ENCODE measurements at places on chromosomes 1 and 21. TPM values are rescaled to one million over a fixed set of nuclear protein-coding genes. Genes with fewer than 3 reads are reported as not detected.

Gene SETD4
- total RNA-seq, result 18.1 TPM

DNA sequence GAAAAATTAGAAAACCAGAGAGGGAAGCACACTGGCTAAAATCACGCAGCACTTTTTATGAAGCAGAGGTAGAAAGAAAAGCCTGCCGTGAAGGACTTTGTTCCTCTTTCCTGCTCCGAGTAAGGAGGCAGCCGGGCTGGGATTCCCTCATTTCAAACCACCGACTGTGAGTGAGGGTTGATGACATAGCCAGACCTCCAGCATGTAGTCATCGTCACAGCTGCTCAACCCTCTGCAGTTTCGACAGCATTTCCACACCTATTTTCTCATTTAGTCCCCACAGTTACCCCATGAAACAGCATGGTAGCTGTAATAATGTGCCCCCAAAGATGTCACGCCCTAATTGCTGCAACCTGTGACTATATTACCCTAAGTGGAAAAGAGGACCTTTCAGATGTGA is 35.3 kb downstream of the FCRL5 start:
- no peaks in the 10 kb centered on the region for H3K36me3 ChIP-seq
- no peaks in the 10 kb centered on the region for H3K27me3 ChIP-seq
- no peaks in the 10 kb centered on the region for H3K4me1 ChIP-seq
- H3K4me3 ChIP-seq, result no peak overlapping the region

GRCh38 chr1:234478481-234479309 is at the start of gene TARBP1:
TSS of gene TARBP1 (minus strand) at chr1:234479179. CDS start at chr1:234479103, 76 bp downstream.
- DNase-seq, result peak; percentile 50
- H3K4me3 ChIP-seq, result peak within 1 kb of the TSS; percentile 63
- H3K36me3 ChIP-seq, result no peaks in the 10 kb centered on the region
- H3K4me1 ChIP-seq, result peaks cover 2% of the 10 kb centered on the region
- H3K27ac ChIP-seq, result peak within 1 kb of the TSS; percentile 77

Gene RGL1
- 21.7 TPM for total RNA-seq

GRCh38 chr21:36208326-36209013 is 51.8 kb downstream of the DOP1B start:
- H3K27me3 ChIP-seq, result no peaks in the 10 kb centered on the region
- no peak overlapping the region for H3K4me3 ChIP-seq
- no peaks in the 10 kb centered on the region for H3K36me3 ChIP-seq
- no peaks in the 10 kb centered on the region for H3K4me1 ChIP-seq

DNA sequence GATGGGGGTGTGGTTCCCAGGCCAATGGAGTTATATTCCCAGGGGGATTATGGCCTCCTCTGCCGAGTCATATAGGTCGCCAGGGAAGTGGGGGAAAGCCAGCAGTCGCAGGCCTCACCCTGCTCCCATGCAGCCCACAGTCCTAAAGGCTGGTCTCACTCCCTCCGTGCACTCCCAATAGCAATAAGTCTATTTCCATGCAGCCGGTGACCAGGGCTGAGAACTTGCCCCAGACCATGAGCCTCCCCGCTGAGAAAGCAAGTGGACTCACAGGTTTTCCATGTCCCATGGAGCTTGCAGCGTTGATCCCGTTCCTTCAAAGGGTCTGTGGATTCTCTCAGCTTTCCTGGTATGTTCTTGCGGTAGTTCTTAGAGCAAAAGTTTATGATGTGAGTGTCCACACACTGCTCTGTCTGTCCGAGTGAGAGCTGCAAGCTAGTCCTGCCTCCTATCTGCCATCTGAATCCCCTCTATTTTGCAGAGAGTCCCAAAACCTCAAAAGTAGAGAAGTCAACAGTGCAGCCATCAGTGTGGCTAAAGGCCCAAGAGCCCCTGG is 81.7 kb upstream of the TMPRSS2 start:
- no peak overlapping the region for H3K4me3 ChIP-seq
- no peak for DNase-seq
- H3K4me1 ChIP-seq, result no peaks in the 10 kb centered on the region
- no peaks in the 10 kb centered on the region for H3K27me3 ChIP-seq
- no peak overlapping the region for H3K27ac ChIP-seq

Gene SPRR1B
- not detected for total RNA-seq

Gene PRAMEF9
- total RNA-seq, result not detected

DNA sequence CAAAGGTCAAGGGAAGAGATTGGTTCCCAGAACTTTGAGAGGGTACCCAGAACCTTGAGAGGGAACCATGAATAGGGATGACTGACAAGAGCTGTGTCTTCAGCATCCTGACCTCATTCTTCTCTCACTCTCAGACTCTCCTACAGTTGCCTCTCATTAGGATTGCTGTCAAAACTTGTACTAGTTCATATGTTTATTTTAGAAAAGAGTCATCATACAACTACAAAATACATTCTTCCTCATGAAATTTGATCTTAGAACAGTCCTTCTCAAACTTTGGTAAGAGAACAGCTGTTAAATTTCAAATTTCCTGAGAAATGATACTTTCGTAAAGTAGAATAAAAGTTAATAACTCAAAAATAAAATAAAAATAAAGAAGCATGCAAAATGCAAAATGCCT is 161.4 kb upstream of the ZRANB2 start:
- DNase-seq, result no peak
- no peaks in the 10 kb centered on the region for H3K36me3 ChIP-seq
- no peak overlapping the region for H3K4me3 ChIP-seq
- H3K4me1 ChIP-seq, result no peaks in the 10 kb centered on the region
- no peaks in the 10 kb centered on the region for H3K27me3 ChIP-seq

Gene CRTC2
- total RNA-seq, result 40.5 TPM

- H3K4me1 ChIP-seq, result no peaks in the 10 kb centered on the region
- no peak for DNase-seq
- H3K27ac ChIP-seq, result no peak overlapping the region
These were observed 52.4 kb upstream of the ACADM start for GRCh38 chr1:75672108-75672507.

Gene IL23R
- total RNA-seq, result not detected

DNA sequence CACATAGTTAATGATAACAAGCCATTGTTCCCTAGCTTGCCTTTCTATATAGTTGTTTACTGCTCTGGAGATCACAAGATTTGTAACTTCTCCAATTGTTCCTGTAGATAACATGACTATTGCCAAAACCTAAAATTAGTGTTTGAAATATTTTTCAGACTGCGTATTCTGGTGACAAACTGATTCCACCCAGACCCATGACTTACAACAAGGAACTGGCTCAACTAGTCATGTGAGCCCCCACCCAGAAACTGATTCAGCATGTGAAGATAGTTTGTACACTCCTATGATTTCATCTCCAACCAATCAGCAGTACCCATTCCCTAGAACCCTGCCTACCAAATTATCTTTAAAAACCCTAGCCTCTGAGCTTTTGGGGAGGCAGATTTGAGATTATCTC is 131.4 kb upstream of the BCL9 start:
- no peaks in the 10 kb centered on the region for H3K27me3 ChIP-seq
- no peak for DNase-seq

Gene NPPB
- total RNA-seq, result not detected

- H3K27ac ChIP-seq, result no peak overlapping the region
- H3K4me3 ChIP-seq, result no peak overlapping the region
- no peaks in the 10 kb centered on the region for H3K27me3 ChIP-seq
- no peaks in the 10 kb centered on the region for H3K36me3 ChIP-seq
- no peak for DNase-seq
These were observed 46.2 kb downstream of the DISP1 start for GRCh38 chr1:222861062-222861461.

GRCh38 chr1:39525366-39526165 is 34.1 kb downstream of the BMP8A start:
- DNase-seq, result no peak
- H3K27me3 ChIP-seq, result no peaks in the 10 kb centered on the region
- H3K4me3 ChIP-seq, result no peak overlapping the region
- H3K4me1 ChIP-seq, result no peaks in the 10 kb centered on the region

- no peaks in the 10 kb centered on the region for H3K36me3 ChIP-seq
- H3K27ac ChIP-seq, result no peak overlapping the region
- no peaks in the 10 kb centered on the region for H3K4me1 ChIP-seq
These were observed 1.0 kb downstream of the CCDC181 start for GRCh38 chr1:169426174-169426705.

DNA sequence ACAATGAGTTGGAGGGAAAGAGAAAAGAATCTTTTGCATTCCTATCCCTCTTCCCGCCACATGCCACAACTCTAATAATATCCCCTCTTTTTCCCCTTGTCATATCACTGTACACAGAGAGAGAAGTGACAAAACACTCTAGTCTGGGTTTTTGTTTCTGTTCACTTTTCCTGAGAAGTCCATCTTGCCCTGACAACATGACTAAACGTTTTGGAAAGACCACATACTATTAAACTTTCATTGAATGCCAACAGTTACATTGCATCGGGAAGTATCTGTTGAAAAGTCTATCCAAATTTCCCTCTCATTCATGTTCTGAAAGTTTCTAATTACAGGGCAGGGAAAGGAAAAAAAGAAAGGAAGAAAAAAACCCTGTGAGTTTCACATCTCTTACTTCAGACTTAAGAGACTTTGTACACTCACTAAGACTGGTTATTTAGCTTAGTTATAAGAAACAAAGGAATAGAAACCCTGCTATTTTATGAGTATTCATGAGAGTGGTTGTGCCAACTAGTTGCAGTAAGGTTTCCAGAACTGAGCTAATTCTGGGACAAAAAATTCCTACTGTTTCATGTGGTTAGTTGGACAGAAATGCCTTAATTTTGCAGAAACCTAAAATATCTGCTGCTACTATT is 16.9 kb downstream of the PLA2G4A start:
- H3K27me3 ChIP-seq, result no peaks in the 10 kb centered on the region
- H3K36me3 ChIP-seq, result no peaks in the 10 kb centered on the region
- no peak for DNase-seq
- no peak overlapping the region for H3K4me3 ChIP-seq
- H3K4me1 ChIP-seq, result no peaks in the 10 kb centered on the region

- H3K4me3 ChIP-seq, result no peak overlapping the region
- H3K36me3 ChIP-seq, result no peaks in the 10 kb centered on the region
- no peaks in the 10 kb centered on the region for H3K27me3 ChIP-seq
- H3K27ac ChIP-seq, result no peak overlapping the region
These were observed 20.9 kb downstream of the BATF3 start for GRCh38 chr1:212678456-212679410.

DNA sequence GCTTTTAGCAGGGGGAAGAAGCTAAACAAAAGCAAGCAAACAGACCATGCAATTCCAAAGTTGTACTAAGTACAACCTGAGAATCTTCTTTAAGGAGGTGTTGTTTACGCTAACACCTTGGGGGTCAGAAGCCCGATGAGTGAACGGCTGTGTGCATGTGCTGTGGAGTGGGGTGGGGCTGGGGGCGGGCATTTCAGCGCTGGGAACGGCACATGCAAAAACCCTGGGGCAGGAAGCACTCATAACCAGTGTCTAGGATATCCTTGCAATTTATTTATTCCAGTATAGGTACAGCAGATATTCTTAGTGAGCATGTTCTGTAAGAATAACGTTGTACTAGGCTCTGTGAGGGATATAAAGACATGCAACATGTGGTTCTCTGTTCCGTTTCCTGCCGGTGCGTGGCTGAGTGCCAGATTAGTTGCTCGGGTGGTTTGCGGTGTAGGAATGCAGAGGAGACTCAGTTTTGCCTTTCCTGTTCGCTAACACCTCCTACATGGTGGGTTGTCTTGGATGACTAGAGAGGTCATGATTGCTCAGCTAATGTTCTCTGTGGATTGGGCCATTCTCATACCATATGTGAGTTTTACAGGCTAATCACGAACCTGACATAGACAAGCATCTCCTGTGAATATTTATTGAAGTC is 3.7 kb downstream of the FASLG start:
- no peak for DNase-seq
- H3K4me1 ChIP-seq, result no peaks in the 10 kb centered on the region
- H3K36me3 ChIP-seq, result no peaks in the 10 kb centered on the region
- H3K27ac ChIP-seq, result no peak overlapping the region

Gene DEPDC1
- not detected for total RNA-seq

GRCh38 chr1:56505792-56506743 is 73.3 kb downstream of the PLPP3 start:
- DNase-seq, result peak; percentile 49
- H3K4me1 ChIP-seq, result peaks cover 32% of the 10 kb centered on the region
- H3K36me3 ChIP-seq, result no peaks in the 10 kb centered on the region
- H3K4me3 ChIP-seq, result no peak overlapping the region
- no peak overlapping the region for H3K27ac ChIP-seq

Gene GPR25
- total RNA-seq, result not detected

- no peaks in the 10 kb centered on the region for H3K4me1 ChIP-seq
- H3K27ac ChIP-seq, result no peak overlapping the region
- no peak for DNase-seq
- no peak overlapping the region for H3K4me3 ChIP-seq
- H3K27me3 ChIP-seq, result no peaks in the 10 kb centered on the region
- H3K36me3 ChIP-seq, result no peaks in the 10 kb centered on the region
These were observed 100.9 kb downstream of the PLPPR5 start for GRCh38 chr1:98903726-98904125.

- no peak overlapping the region for H3K4me3 ChIP-seq
- no peaks in the 10 kb centered on the region for H3K27me3 ChIP-seq
- no peak overlapping the region for H3K27ac ChIP-seq
- no peaks in the 10 kb centered on the region for H3K36me3 ChIP-seq
- no peak for DNase-seq
These were observed 36.4 kb downstream of the RXRG start for GRCh38 chr1:165408518-165408917.

Gene PFKFB2
- 9.7 TPM for total RNA-seq

Gene PWP2
- 9.3 TPM for total RNA-seq

DNA sequence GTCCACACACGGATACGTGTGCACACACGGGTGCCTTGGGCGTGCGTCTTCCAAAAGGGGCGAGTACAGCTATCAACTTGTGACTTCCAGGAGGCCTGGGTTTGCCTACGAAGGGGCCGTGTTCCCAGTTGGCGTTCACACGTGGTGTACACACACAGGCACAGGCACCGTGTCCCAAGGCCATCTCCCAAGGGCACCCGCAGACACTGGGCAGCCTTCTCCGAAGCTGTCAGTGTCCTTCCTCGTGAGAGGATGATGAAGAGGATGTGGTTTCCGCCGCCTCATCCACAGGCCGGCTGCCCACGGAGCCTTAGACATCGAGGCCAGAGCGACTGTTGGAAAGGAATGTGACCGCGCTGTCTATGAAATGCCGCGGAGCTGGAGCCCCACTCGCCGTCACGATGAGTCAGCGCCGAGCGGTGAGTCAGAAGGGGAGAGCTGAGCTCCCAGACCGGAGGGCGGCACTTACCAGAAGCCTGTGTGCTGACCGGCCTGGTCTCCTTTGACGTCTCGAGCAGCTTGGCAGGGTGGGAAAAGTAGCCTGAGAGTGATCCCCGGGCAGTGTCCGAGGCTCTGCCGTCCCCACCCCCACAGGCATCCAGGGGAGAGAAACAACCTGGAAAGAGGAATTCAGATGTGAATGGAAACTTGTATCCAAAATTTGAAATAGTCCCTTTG is 141.4 kb upstream of the ARHGEF16 start:
- no peak overlapping the region for H3K4me3 ChIP-seq
- H3K36me3 ChIP-seq, result no peaks in the 10 kb centered on the region
- peak; percentile 95 for DNase-seq
- H3K27ac ChIP-seq, result peak overlapping the region; percentile 97
- H3K27me3 ChIP-seq, result no peaks in the 10 kb centered on the region

DNA sequence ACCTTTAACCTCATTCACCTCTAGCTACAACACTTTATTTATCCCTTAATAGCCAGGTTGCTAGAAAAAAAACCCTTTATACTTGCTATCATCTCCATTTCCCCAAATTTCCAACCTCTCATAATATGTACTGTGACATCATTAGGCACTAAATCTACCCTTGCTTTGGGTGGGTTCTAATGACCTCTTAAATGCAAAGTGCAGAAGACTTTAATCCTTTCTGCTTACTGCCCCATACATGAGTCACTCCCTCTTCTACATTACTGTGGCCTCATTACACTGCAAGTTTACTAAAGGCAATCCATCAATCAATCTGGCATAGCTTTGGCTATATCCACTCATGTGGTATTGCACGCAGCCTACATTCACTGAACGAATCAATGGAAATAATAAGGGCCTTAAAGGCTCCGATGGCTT is 353.3 kb downstream of the SMYD3 start:
- no peaks in the 10 kb centered on the region for H3K4me1 ChIP-seq
- no peak overlapping the region for H3K27ac ChIP-seq
- H3K27me3 ChIP-seq, result no peaks in the 10 kb centered on the region
- H3K4me3 ChIP-seq, result no peak overlapping the region

All from ovary (tissue), 10 donors.